ENCODE measurements at places on chromosomes 12 and 14.

DNA sequence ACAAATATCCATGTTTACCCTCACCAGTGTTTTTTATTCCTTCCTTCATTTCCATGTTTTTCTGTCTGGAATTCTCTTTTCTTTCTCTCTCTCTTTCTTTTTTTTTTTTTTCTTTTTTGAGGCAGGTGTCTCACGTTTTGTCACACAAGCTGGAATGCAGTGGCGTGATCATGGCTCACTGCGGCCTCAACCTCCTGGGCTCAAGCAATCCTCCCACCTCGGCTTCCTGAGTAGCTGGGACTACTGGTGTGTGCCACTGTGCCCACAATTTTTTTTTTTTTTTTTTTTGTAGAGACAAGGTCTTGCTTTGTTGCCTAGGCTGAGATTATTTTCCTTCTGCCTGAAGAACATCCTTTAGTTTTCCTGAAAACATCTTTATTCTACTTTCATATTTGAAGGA is 15.0 kb upstream of the AMIGO2 start:
- DNase-seq: no peak

GRCh38 chr12:43273467-43273866 is 278.5 kb downstream of the ADAMTS20 start:
- no peak for DNase-seq

DNA sequence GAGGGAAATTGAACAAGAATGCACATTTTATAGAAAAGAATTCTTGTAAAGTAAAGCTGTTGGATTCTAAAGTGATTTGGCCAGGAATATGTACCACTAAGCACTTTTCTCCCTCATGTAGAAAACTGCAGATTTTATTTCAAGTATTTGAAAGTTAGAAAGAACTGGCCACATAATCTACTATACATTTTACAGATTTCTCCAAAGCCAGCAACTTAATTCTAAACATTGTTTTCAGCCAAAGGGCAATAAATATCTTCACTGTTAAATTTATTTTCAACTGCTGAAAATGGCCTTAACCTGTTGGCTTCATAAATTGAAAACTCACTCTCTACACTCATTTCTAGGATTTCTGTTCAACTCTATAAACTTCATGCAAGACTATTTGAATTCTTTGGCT is 15.6 kb upstream of the KERA start:
- DNase-seq: no peak

DNA sequence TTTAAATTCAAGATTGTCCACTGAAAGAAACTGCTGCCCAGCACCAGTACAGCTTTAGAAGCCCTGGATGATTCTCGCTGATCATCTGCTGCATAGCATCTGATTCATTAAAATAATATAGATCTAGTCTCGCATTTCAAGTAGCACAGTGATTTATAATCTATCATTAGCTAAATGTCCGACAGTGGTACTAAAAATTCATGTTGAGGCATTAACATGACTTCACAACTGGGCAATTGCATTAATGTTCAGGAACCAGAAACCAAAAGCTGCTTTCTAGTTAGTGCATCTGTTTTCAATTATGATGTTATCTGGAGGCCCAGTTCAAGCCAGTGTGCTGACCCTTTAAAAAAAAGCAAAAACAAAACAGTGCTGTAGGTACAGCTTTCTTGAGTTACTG is 1987.2 kb upstream of the SEL1L start:
- no peak for DNase-seq

GRCh38 chr12:60308366-60308991 is 712.6 kb downstream of the SLC16A7 start:
- DNase-seq: no peak

DNA sequence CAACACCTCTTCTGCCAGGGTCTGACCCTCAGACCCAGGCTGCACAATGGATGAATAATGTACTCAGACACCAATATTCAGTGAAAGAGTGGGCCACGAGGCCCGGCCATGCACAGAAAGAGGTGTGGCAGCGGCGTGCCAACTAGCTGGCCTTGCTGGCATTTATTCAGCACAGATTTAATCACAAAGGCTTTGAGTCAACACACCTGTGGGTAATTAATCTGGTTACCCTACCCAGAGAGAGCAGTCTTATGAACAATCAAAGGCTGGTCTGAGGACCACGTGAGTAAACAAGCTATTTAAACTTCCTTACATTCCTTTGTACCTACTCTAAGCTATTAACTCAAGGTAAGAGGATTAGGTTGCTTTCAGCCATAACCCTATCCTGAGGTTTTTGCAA is 324.8 kb downstream of the C12orf50 start:
- no peak for DNase-seq

GRCh38 chr12:943051-943450 is 6.4 kb downstream of the RAD52 start:
- DNase-seq: no peak

DNA sequence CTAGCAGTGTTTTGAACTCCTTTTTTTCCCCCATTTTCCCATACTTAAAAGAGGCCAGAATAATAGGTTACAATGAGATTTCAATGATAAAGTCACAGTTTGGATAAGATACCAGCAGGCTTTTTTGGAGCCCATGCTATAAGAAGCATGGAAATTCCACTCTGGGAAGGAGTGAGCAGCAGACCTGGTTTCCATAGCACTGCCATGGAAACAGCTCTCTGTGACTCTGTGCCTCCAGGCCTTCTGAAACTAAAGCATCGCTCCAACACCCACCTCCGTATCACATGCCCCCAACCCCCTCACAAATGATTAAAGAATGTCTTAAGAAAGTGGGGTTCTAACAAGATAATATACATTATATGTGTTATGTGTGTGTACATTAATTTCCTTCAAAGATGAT is 165.0 kb downstream of the GRIN2B start:
- no peak for DNase-seq

GRCh38 chr12:110750784-110751461 is 8.2 kb upstream of the PPP1CC start:
- no peak for DNase-seq

DNA sequence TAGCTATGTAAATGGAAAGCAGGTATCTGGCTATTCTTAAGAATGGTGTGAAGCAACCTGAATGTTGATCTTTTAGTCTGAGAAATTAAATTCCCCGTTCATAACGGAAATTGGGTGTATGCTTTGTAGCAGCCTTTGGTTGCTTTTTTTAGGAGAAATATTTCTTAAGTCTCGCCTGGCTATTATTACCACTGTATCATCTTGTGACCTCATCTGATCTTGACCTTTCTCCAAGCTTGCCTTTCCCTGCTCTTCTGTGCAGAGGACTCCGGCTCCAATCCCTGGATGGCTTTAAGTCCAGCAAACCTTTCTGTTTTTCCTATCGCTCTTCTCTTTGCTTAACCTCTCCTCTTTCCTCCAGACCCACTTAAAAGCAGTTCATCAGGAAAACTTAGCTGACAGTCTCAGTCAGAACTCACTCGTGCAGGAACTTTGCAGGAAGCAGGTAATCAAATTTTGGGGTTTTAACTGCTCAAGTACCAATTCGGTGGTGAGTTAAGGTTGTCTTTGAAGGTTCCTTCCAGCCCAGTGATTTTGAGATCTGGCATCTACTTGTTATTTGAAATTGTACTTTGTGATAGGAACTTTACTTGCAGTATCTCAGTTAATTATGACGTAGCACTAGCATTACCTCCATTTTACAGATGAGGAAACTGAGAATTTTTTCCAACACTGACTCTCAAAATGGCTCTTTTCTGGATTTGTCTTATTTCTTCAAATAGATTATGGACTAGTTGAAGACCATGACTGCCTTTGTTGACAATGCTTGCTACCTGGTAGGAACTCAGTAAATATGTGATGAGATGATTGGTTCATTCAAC is 14.1 kb downstream of the PPFIBP1 start:
- no peak for DNase-seq

All from activated CD4-positive, alpha-beta T cell treated with anti-CD3 and anti-CD28 coated beads for 4 hours (primary cell).